HS-27A (cell line): ENCODE measurements at places on chromosomes 1 and 21.

GRCh38 chr1:21940492-21940891 is 3.4 kb upstream of the HSPG2 start:
- DNase-seq: no peak

DNA sequence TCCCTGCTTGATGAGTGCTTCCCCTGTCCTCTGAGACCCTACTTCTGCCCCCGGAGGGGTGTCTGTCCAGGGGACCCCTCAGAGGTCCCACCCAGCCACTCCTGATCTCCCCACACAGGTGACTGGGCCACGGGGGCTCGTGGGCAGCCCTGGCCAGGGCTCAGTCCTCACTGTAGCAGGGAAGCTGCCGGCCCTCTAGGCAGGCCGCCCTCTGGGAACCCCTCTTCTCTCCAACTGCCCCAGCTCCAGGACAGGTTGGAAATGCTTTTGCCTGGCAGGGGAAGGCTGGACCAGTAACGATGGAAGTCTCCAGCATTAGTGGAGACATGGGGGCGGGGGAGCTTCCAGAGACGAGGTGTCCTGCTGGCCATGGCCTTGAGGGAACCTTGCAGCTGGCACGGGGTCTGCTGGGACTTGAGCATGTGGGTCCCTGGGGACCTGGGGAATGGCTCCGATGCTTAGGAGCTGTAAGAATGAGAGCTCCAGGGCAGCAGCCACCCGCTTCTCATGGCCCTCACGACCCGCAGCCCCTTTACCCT is 3.1 kb upstream of the FNDC10 start:
- no peak for DNase-seq

GRCh38 chr1:41925712-41926111 is 7.0 kb upstream of the HIVEP3 start:
- no peak for DNase-seq

- no peak for DNase-seq
Observed at GRCh38 chr1:182783068-182783467, 6.5 kb upstream of the NPL start.

- DNase-seq: no peak
Observed at GRCh38 chr1:43447891-43448708, 5.6 kb downstream of the HYI start.

DNA sequence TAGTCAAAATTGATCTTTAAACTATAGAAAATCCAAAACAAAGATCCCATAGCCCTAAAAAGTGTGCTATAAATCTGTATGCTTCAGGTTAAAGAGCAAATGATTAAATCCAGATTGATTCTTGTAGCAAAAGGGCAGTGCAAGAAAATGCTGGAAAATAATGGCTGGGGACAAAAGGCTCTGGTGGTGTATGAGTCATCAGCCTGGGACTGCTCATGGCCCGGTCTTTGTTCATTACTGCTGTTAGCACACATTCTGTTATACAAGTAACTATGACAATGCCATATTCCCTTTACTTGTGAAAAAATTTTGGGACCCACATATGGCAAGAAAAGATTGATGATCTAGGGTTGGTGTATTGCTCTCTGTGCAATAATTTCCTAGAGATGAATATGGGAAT is 89.1 kb downstream of the RWDD3 start:
- DNase-seq: no peak

DNA sequence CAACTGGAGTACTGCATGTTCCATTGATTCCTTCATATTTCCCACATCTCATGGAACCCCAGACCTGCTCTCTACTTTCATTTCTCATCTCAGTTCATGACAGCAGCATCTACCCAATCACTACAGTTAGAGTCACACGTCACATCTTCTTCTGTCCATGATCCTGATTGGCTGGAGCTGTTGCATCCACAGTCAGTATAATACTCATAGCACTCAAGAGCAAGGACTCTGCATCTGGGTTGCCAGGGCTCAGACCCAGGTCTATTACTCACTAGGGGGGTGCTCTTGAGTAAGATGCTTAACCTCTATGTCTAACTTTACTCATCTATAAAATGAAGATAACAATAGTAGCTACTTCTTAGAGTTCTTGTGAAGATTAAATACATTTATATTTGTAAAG is 4.4 kb upstream of the XPR1 start:
- no peak for DNase-seq

DNA sequence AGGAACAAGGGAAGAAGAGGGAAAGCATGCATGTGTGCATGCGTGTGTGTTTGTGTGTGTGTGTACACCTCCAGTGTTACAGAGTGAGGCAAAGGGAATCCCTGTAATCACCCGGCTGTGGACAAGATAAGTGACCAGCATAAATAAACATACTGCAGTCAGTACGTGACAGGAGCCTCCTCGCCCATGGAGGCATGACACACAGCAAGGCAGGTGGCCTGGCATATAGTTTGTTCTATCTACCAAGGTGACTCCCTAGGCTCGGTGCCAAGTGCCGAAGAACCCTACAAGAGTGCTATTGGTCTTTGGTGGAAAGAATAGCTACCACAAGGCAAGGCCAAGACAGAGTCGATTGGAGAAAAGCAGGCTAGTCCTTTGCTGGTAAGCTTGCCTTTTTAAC is 31.7 kb upstream of the HEATR1 start:
- no peak for DNase-seq

DNA sequence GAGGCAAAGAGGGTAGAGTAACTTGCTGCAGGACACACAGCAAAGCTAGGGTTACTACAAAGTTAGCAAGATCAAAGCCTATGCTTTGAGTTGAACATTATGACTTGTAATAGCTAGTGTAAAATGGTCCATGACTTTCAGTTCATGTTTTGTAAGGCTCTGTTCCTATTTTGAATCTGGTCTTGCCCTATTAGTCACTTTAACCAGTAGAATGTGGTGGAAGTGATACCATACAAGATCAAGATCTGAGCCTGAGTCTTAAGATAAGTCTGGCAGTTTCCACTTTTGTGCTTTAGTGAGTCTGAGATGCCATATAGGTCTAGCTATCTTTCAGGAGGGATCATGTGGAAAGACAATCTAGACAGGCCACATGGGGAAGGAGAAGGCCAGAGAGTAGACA is 282.1 kb upstream of the BRINP3 start:
- no peak for DNase-seq

DNA sequence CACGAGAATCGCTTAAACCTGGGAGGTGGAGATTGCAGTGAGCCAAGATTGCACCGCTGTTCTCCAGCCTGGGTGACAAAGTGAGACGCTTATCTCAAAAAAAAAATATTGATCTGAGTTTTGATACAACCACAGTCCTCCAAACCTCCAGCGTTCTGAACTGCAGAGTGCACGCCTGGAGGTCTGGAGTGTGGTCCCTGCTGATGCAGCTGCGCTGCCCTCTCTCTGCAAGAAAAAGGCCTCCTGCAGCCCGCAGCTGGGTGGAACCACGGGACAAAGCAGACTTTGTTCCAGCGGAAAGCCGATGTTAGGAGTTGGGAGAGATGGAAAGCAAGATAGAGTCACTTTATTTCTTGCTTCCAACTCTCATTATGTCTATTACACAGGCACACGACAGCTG is 144.9 kb upstream of the SOD1 start:
- no peak for DNase-seq

DNA sequence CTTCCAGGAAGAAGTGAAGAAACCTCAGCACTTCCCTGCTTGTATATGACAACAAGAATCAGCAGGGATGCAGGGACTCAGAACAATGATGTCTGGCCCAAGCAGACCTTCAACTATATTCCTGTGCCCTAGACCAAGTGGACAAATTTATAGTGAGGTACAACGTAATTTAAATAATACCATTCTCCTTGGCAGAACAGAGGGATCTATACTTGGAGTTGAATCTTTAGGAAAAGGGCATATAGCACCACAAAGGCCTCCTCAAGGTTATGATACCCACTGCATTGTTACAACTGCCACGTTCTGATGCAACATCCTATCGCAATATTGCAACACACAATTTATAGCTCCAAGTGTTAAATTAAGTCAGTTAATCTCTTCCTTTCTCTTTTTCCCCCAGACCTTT is 29.1 kb upstream of the GFI1 start:
- DNase-seq: no peak

- no peak for DNase-seq
Observed at GRCh38 chr1:197225611-197226010, 42.4 kb upstream of the CRB1 start.

- no peak for DNase-seq
Observed at GRCh38 chr21:36799869-36800268, 101.0 kb downstream of the SIM2 start.

- DNase-seq: no peak
Observed at GRCh38 chr1:17661546-17662157, 93.5 kb upstream of the ACTL8 start.

- DNase-seq: no peak
Observed at GRCh38 chr1:65762081-65762862, 30.4 kb upstream of the PDE4B start.

GRCh38 chr1:64320470-64320869 is 117.0 kb downstream of the UBE2U start:
- DNase-seq: no peak

DNA sequence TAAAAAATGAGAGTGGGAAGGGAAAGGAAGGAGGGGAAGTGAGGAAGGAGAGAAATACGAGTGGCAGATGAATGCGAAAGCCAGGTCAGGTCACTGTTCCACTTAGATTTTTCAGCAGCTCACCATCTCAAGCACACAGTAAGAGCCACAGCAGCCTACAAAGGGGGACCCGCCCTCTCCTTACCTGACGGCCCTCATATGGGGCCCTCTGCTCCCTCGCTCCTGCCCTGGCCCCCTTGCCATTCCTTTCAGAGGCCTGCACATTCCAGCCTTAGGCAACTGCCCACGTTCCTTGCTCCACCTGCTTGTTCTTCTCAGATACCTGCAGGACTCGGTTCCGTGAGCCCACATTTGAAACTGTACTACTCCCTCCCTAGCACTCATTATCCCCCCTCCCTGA is 22.0 kb downstream of the VPS26C start:
- no peak for DNase-seq

GRCh38 chr1:203301331-203301668 is 4.0 kb upstream of the BTG2 start:
- no peak for DNase-seq

DNA sequence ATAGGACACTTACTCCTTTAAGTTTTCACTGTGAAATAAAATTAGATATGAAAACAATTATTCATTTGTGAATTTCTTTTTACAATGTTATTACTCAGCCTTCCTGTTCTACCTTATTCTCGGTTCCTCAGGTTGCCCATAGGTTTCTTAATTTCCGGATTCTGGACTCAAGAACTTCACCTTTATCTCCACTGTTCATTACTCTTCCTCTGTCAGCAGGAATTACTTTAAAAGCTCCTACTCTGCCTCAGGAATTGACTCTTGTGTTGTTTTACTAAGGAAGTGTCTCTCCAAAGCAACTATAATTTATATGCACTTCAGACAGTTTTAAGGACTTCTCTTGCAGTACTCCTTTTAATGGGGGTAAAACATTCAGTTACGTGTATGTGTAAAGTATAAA is 123.8 kb downstream of the OSBPL9 start:
- DNase-seq: no peak

GRCh38 chr1:171800851-171801250 is 19.4 kb downstream of the METTL13 start:
- DNase-seq: no peak

DNA sequence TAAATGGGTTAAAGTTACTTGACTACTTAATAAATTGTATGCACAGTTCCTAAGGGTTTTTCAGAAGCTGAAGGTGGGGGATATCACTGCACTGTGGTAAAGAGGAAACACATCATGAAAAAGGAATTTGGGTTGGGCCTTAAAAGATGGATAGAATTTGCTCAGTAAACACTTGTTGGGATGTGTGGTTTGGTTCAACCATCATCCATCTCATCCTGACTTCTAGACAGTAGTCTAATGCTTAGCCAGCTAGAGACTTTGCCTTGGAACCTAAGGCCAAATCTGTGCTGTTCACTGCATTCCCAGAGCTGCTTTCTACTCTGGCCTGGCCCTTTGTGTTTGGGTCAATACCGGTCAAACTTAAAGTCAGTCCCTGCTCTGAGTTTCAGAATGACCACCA is 30.6 kb downstream of the LY9 start:
- DNase-seq: peak; percentile 68

DNA sequence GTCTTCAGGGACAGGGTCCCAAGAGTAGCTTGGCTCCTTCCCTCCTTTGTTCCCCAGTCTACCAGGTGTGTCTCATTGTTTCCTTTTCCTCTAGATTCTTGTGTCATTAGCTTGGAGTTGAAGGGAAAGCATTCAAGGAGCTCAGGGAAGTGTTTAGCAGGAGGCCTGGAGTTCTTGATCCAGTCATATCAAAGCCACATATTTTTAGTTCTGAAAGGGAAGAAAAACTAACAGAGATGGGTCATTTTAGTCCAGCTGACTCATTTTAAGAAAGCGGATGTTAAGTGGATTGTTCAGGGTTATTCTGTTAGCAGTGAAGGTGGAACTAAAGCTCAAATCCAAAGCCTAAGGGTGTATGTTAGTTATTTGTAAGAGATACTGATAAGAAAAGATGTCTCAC is 721 bp downstream of the C1orf54 start:
- DNase-seq: no peak

DNA sequence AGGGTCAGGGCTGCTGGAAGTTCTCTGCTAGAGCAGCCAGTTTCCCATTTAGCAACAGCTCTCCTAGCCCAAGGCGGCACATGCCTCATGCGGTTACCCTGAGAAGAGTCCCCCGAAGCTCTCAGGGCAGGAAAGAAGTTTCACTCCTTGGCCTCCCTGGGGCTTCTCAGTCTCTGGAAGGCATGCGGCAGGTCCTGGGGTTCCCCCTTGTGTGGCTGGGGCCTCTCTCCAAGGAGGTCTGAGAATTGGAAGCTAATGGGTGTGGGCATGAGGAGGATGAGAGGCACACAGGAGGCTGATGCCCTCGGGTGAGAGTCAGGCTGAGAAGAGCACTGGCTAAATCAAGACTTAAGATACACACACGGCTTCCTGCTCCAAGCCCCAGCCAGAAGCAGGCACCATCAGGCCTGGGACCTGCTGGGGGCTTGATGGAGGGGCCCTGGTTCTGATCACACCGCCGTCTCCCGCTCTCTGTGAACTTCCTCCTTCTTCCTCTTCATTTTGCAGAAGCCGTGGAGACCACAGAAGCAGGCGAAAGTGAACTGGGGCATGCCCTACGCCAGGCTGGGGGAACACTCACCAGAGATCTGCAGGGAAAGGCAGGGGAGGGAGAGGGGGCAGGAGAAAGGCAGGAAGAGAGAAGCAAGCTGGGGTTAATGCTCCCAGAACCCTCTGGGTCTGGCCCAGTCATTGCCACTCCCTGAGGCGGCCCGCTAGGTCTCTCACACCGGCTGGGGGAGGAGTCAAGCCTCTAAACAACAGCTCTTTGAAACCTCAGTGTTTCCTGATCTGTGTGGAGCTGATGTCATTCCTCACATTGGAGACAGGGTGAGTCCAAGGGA is 15.1 kb downstream of the BLACAT1 start:
- DNase-seq: no peak

DNA sequence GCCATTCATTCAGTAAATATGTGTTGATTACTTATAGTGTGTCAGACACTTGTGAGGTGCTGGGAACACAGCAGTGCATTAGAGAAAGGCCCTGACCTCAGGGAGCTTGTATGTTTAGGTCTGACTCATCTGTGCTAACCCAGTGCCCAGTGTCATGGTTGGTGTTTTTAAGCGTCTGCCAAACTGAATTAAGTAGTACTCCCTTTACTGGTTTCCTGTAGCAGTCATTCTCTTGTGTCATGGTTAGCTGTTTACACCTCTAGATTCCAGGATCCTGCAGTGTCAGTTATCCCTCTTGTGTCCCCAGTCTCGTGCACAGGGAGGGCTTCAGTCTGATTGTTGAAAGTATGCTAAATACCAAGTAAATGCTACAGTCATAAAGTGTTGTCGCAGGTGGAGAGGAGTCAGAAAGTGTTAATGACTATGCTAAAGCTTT is 14.2 kb downstream of the UCK2 start:
- DNase-seq: no peak

- no peak for DNase-seq
Observed at GRCh38 chr1:60936163-60936562, 146.2 kb upstream of the NFIA start.

- no peak for DNase-seq
Observed at GRCh38 chr1:116330846-116331245, 42.2 kb upstream of the ATP1A1 start.
